ENCODE measurements at places on chromosomes 2 and 18.

- no peak for DNase-seq
Measured at GRCh38 chr2:146597291-146597690, 1247.5 kb upstream of the ACVR2A start.

- DNase-seq = no peak
Measured at GRCh38 chr2:158745067-158745865, 49.9 kb upstream of the DAPL1 start.

DNA sequence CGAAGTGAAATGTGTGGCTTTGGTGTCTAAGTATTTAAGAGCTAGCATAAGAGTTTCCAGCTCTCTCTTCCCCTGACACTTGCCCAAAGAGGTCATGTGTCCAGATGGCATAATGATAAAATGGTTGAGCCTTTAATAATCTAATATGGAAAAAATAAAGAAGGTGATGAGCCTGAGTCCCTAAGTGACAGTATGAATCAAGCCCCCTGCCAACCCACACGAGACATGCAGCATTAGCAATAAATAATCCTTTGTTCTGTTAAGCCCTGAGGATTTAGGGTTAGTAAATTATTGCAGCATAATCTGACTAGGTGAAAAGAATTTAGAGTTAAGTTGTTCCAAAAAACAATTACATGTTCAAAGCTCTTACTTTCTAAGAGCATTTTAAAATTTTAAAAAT is 217.2 kb upstream of the CCDC150 start:
- DNase-seq = no peak

DNA sequence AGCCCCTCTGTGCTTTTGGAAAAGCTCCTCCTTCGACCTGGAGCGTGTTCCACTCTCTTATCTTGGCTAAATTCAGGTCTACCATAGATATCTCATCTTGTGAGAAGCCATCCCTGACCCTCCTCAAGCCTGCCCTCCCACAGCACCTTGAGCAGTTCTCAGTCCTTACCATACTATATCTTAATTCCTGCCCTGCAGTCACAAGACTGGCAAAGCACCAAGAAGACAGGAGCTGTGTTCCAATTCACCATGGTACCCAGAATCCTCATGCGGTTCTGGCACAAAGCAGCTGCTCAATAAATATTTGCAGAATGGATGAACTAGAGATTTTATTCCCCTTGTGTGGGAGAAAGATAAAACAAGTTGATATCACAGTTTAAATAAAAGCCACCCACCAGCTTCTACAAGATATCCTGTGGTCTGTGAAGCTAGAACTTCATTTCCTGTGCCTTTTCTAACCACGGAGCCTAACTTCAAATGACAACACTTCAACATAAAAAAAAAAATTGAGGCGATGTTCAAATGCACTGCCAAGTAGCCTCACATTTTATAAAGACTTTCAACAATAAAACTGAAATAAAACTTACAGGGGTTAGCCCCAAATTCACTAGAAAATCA is 19.5 kb downstream of the MARCHF4 start:
- DNase-seq = no peak

All from SIG-M5 (cell line).